NCI-H1092 (cell line): ENCODE measurements at places on chromosomes 7 and 10.
A peak's percentile ranks its signal among the peaks of the same experiment; 100 is the strongest.

DNA sequence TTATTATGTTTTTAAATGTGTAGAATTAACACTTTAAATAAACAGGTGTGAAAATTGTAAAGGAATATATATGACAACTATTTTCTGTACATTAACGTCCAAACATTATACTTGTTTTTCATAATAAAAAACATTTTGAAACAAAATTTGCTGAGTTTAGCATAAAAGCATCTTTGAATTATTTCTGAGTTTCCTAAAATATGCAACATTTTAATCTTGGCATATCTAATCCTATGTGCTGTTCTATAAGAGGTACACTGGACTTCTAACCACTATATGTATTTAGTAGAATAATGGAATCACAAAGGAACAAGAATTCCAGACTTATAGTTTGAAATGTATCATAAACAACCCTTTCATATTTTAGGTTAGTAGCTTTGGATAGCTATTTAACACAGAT lies 16.6 kb downstream of the AKAP9 start:
- no peak for DNase-seq

DNA sequence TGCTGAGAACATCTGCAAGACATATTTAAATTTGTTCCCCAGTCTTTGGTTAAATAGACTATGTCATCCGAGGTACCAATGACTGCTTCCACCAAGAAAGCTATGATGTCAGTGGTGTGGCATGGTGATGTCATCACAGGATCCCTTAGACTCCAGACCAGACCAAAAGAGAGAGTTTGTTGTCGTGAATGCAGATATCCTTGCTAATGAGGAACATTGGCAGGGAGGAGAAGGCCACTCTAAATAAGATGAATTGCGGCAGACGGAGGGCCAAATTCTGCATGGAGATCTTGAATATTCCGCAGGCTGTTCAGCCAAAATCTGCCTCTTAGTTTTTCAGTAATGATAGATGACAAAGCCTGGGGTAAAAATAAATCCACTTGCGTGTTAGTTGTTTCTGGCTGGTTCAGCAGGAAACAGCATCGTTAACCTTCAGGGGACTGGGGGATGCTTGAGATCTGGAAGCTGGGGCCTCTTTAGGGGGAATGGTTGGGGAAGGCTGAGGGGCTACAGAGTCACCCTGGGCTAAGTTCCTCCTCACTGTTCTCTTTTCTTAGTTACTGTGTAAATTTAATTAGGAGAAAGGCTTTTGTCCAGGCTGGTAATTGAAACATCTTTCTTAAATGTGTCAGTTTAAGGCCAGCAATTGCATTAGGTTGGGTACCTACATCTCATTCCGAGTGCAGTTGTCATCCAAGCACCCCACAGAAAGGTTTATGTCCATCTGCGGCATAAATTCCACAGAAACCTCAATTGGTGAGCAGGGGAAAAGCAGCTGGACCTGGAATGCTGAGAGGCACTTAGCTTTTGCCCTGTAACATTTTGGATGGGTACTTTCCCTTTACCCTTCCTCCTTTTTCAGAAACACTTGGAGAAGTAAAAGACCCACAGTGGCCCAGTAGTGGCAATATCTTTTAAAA lies 11.6 kb upstream of the CAMK1D start:
- no peak for DNase-seq

DNA sequence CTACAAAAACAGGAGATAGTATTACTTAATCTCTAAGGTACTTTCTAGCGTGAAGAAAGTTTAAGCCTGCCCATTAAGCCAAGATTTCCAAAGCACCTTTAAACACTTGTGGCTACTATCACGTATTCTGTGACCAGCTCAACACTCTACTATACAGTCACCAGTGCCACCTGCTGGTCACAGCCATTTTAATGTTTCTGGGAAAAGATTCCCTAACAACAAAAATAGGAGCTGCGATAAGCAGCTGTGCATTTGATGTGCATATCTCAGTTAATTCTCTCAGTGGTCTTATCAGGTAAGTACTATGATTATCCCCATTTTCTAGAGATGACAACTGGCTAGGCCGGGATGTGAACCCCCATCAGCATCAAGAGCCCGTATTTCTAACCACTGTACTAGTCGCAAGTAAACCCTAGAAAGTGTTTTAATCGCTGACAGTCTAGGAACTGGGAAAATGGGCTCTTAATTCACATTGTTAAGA lies 860 bp downstream of the SEC31B start:
- no peak for DNase-seq

DNA sequence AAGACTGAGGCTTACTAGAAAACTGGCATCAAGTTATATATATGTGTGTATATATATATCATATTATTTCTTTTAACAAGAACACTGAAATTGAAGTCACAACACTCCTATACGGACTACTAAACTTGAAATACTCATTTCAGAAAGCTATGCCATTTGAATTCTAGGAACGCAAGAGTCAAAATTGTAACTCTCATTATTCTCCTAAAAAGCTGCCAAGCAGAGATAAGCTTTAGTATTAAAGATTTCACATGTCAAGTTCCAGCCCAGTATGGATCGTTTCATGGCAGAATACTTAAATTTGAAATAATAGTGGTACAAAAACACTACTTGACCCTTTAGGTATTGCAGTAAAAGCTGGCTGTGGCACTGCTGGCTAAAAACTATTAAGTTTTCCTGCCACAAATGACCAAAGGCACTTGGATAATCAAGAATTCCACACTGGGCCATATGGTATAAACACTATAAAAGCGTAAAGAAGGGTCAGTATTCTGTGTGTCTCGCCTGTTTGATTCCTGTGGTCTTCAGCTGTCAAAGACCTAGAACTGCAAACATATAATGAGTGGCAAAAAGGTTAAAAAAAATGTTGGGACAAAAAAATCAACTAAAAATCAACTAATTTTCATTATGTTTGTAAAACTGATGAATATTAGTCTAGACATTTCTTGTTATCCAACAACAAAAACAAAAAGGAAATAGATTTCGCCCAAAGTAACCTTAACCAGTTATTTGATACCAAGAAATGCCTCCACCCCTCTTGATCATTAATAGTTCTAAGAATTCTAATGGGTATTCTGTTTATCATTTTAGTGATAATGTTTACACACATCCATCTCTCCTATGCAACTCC lies 2.4 kb downstream of the CCDC71L start:
- no peak for DNase-seq

DNA sequence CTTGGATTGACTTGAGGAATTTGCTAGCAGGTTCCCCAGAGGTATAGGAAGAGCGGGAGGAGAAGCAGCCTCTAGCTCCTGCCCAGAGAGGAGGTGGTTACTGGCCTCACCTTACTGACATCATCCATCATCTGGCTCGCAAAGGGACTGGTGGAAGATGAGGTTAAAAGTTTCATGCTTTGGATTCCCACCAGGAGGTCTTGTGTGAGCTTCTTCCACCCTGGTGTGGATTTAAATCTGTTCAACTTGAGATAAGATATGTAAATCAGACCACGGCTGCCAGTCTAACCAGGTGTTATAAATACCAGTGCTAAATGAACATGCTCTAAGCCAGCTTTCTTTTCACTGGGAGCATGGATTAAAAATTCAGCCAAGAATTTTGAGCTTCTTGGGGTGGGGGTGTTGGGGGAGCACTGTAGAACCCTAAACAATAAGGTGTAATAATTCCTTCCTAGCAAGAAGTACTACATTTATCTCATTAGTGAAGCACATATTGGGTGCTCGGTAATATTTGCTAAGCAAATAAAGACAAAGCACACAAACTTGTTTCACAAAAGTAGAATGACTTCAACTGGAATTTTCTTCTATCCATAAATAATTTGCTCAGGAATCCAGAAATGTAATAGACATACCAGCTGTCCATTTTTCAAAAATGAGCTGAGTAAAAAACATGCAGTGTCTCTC lies 7.8 kb downstream of the PROSER2 start:
- no peak for DNase-seq

- DNase-seq, result no peak
Measured at GRCh38 chr10:26374426-26374825, 63.7 kb upstream of the APBB1IP start.

DNA sequence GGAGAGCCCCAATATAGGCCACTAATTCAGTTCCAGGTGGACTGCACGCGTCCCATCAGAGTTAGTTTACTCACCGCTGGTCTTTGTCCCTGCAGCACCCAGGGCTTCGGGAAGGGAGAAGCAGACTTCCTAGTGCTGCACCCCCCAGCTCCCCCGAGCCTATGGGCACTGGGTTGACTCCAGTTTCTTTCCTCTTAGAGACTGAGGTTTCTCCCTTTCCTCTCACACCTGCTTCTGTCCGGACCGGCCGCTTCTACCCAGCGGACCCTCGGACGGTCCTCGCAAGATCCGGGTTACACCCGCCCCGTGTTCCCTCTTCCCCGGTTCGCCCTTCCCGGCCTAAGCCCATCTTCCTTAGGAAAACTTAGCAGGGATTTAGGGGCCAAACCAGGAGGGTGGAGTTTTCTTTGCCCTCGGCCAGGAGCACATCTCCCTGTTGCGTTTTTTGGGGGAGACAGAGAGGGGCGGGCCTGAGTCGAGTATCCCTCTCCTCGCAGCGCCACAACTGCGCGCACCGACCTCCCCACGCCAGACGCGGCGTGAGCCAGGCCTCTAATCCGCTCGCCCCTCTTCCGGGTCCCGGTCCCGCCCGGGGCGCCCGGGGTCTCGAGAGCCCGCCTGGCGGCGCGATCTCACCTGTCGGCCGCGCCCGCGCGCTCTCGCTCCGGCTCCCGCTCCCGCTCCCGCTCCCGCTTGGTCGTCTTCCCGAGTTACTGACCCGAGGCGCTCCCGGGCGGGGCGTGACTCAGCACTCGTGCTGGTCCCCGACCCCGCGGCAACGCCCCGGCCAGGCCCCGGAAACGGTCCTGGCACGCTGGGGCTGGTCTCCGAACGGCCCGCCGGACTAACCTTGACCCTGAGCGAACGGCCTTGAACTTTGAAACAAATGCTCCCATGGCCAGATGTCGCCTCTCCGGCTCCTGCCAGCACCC lies at the start of gene AIFM2:
Gene AIFM2 (minus strand): TSS at position 728 of the 932 bp plus-strand sequence. CDS start 8,741 bp downstream, outside the sequence.
- DNase-seq, result peak; percentile 15
